ENCODE measurements at places on chromosomes 12 and 14.

DNA sequence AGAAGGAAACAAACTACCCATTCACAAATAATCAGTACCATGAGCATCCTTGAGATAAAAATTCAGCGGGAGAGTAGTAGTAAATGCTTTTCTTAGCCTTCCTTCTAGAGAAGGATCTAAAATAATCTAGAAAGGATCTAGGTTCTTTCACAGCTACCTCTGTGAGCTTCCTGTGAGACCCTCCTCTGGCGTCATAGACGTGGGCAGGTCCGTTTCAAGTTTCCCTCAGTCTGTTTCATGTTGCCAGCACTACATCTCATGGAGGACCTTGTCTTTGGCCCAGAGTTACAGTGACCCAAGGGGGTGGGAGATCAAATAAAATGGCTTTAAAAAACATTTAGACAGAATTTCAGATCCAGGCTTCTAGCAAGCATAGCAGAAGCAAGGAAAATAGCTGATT, 13.6 kb downstream of the DAAM1 start:
- no peak for DNase-seq
- no peak overlapping the region for H3K27ac ChIP-seq
- H3K4me3 ChIP-seq: no peak overlapping the region
- H3K27me3 ChIP-seq: no peaks in the 10 kb centered on the region

DNA sequence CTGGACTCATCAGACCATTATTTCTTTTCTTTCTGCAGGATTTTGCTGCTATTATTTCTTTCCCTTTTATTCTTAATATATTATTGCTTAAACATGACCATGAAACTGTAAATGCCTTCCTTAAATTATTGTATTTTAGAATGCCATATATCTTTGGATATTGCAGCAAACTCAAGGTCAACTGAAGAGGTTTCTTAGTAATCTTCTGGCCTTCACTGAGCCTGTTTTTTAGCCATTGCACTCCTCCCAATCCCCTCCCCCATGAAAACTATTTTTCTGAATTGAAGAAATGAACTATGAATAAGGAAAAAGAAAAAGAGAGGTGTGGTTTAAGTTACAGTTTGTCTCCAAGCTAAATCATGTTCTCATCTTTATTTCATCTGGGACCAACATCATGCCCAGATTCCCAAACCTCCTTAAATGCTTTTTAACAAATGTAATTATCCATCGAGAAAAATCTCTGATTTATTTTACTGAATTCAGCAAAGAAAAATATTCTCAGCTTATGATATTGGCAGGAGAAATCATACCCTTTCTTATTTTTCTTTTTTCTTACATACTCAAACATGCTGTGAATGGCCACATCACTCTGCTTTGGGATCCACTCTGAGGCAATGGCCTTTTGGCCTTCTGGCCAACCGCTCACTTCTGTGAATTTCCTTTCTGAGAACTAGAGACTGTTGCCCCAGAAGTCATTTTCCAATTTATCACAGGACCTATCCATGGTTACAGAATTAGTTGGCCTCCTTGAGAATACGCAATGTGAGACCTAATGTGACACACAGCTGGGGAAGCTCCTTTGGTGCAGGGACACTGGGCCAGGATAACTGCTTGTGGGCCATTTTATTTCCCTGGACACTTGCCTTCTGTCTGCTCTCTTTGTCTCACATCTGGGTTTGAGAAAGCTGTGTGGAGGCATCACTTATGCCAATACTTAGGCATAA, 50.9 kb downstream of the IGF1 start:
- no peaks in the 10 kb centered on the region for H3K27me3 ChIP-seq
- no peaks in the 10 kb centered on the region for H3K4me1 ChIP-seq
- no peaks in the 10 kb centered on the region for H3K36me3 ChIP-seq
- no peak overlapping the region for H3K4me3 ChIP-seq
- H3K27ac ChIP-seq: no peak overlapping the region
- DNase-seq: no peak

- H3K4me3 ChIP-seq: no peak overlapping the region
- no peaks in the 10 kb centered on the region for H3K4me1 ChIP-seq
- H3K27me3 ChIP-seq: no peaks in the 10 kb centered on the region
- no peak overlapping the region for H3K27ac ChIP-seq
- no peaks in the 10 kb centered on the region for H3K36me3 ChIP-seq
Measured at GRCh38 chr12:78331753-78332152, 501.1 kb downstream of the NAV3 start.

- no peak overlapping the region for H3K4me3 ChIP-seq
- no peaks in the 10 kb centered on the region for H3K36me3 ChIP-seq
- peaks cover 8% of the 10 kb centered on the region for H3K4me1 ChIP-seq
- no peak for DNase-seq
Measured at GRCh38 chr14:92573761-92574498, 60.3 kb downstream of the RIN3 start.

Data from H1 (cell line).